ENCODE measurements at places on chromosomes 2 and 18.

DNA sequence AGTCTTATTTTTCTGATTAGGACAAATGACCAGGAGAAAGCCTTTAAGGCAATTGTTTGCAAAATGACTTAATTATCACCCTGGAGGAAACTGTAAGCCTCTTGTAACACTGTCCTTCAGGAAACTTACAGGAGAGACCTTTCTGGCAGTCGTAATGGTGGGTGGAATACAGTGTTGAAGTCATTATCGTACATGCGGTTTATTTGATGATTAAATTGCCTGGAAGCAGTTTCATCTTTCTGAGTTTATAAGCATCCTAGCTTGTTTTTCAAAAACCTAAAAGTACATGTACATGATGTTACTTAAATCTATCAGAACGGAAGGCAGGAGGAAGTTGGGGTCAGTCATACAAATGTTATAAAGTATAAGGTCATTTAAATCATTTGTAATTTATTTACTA, 86.2 kb upstream of the RAB27B start:
- no peak for DNase-seq
- no peaks in the 10 kb centered on the region for H3K36me3 ChIP-seq
- no peak overlapping the region for H3K27ac ChIP-seq
- no peaks in the 10 kb centered on the region for H3K27me3 ChIP-seq

- no peak overlapping the region for H3K4me3 ChIP-seq
- no peaks in the 10 kb centered on the region for H3K36me3 ChIP-seq
- DNase-seq = peak; percentile 72
- peak overlapping the region; percentile 83 for H3K27ac ChIP-seq
Measured at GRCh38 chr2:235541016-235541415, 47.2 kb downstream of the AGAP1 start.

- no peaks in the 10 kb centered on the region for H3K36me3 ChIP-seq
- no peaks in the 10 kb centered on the region for H3K4me1 ChIP-seq
- H3K27ac ChIP-seq = peak overlapping the region; percentile 92
- H3K27me3 ChIP-seq = peaks cover 26% of the 10 kb centered on the region
- peak overlapping the region; percentile 82 for H3K4me3 ChIP-seq
Measured at GRCh38 chr18:22166069-22166950, 3.1 kb upstream of the GATA6 start.

DNA sequence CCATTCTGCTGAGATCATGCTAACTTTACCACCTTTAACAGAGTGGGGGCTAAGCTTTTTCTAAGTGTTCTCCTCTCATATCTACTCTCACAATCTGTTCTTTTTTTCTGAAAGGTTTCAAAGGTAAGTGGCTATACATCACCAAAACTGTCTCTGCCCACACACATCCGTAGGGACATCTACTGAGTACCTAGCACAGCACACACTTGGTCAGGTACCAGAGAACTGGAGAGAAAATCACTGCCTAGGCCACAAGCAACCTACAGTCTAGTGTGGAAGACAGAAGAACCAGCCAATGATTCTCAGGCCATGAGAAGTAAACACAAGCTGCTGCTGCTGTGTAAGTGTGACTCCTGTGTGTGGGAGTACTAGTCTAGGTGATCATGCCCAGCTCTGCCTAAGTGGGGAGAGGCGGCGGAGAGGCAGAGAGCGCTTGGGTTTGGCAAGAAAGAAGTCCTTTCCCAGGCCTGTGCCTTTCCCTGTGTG, 176.1 kb upstream of the ZFP36L2 start:
- no peak for DNase-seq
- H3K4me3 ChIP-seq = no peak overlapping the region
- no peaks in the 10 kb centered on the region for H3K36me3 ChIP-seq
- H3K27ac ChIP-seq = no peak overlapping the region
- H3K4me1 ChIP-seq = no peaks in the 10 kb centered on the region

DNA sequence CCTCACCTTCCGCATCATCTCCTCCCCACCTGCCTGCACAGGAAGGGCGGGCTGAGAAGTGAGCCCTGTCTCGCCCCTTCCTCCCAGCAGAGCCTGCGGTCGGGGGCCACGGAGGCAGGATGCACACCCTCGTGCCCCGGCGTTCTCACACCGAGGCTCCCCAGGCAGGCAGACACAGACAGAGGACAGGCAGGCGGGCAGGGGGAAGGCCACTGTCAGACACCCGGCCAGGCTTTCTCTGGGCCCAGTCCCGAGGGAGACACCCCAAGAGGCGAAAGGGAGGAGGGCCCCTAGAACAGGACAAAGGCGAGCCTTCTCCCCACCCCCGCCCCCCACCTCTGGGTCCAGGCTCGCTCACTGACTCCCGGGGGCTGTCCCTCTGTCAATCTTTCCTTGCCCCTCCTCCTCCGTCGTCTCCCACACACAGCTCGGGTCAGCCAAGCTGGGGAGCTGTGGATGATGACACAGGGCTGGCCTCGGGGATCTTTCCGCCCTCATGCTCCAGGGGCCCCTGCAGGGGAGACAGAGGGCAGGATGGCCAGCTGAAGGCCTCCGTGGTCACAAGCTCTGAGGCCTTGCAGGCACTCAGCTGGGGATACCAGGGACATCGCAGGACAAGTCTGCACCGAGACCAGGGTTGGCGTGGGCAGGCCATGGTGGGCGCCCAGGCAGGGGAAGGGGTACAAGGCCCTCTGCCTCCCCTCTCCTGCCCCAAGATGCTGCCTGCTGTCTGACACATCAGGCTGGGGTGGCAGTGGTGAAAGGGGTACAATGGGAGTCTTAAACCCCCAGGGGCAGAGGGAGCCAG, 24.9 kb downstream of the BIN1 start:
- peak overlapping the region; percentile 12 for H3K4me3 ChIP-seq
- peaks cover 39% of the 10 kb centered on the region for H3K4me1 ChIP-seq
- no peaks in the 10 kb centered on the region for H3K27me3 ChIP-seq
- H3K36me3 ChIP-seq = no peaks in the 10 kb centered on the region

- H3K27ac ChIP-seq = no peak overlapping the region
- no peaks in the 10 kb centered on the region for H3K27me3 ChIP-seq
- no peaks in the 10 kb centered on the region for H3K36me3 ChIP-seq
- DNase-seq = no peak
- no peak overlapping the region for H3K4me3 ChIP-seq
- peaks cover 1% of the 10 kb centered on the region for H3K4me1 ChIP-seq
Measured at GRCh38 chr2:172230889-172231401, 128.2 kb upstream of the DLX2 start.

DNA sequence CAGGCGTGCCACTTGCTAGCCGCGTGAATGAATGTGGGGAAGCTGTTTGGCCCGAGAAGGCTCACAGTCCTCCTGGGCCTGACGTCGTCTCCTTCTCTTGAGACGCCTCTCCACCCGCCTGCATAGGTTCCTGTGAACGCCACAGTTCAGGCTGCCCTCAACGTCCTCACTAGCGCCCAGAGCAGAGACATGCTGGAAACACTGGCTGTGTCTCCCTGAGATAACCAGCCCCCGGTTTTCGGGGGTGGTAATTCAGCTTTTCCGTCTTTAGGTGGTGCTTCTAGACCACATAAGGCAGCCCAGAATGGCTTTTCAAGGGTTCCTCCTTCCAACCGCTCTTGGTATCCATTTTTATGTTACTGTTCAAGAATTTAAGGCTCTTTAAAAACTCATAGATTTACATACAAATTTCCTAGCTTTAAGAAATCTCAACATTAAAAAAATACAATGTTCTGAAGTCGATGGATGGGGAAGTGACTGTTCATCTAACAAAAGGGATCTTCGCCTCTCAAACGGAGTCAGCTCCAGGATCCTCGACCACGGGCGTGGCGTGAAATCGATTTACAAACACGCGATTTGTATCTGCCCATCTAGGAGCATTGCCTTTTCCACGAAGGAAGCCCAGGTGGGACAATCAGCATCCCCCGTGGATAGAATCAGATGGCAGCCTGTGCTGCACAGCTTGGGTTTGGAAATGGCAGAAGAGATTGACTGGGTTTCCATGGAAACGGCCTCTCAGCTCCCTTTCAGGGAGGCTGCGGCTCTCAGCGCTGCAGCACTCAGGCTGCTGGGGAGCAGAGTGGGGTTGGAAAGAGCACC, 110.6 kb upstream of the PXDN start:
- H3K4me3 ChIP-seq = no peak overlapping the region
- DNase-seq = no peak
- H3K27ac ChIP-seq = no peak overlapping the region
- no peaks in the 10 kb centered on the region for H3K27me3 ChIP-seq
- H3K36me3 ChIP-seq = no peaks in the 10 kb centered on the region

DNA sequence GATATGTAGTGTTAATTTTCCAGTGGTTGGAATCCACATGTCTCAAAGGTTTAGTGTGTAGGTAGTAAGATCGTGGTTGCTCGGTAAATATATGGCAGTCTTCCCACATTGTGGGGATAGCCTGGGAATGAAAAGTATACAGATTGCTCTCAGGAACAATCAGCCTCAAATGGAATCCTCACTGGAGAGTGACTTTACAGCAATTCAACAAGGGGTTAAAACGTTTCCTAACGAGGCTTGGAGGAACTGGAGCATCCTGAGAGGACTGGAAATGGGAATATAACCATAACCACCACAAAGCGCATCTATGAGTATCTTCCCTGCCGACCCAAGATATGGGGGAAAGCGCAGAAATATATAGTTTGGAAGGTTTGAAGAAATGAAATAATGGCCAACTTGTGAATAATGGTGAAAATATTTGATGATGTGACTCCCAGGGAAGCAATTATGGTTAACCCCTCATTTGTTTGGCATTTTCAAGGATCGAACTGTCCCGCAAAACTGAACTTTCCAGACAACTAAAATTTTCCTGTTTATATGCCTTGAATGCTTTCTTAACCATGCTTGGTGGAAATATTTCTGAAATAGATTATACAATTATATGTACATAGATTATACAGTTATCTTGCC, 100.7 kb upstream of the FOSL2 start:
- H3K27me3 ChIP-seq = no peaks in the 10 kb centered on the region
- DNase-seq = no peak
- no peak overlapping the region for H3K27ac ChIP-seq

DNA sequence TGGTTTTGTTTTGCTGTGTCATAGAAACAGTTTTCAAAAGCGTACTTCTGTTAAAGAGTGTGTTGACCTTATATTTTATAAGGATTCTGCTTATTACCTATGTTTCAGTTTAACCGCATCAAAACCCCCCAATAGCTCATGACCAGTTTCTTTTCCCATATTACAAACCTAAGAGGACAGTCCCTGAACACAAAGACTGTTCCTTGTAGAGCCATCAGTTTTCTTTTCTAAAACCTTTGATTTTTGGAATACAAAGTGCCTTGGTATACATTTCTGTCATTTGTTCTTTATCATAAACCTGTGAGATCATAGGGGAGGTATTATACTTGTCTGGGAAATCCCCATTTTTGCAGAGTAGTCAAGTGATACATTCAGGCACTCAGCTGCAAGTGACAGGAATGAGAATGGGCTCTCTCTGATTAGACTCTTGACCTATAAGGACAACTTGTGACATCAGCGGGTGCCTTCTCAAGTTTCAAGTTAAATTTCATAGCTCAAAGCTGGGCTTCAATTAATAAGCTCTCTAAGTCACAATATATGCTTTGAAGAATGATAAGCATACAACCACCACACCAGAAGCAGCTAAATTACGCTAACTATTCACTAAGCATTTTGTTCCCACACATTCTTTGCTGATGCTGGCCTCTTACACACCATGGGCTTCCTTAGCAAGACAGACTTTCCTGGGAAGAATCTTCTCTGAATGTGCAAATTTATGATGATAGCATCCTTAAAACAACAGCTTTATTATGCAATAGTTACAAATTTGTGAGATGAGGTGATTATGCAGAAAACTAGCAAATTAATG, 97.5 kb upstream of the CD302 start:
- no peak for DNase-seq
- H3K27ac ChIP-seq = no peak overlapping the region
- H3K36me3 ChIP-seq = no peaks in the 10 kb centered on the region
- H3K4me3 ChIP-seq = no peak overlapping the region
- H3K4me1 ChIP-seq = no peaks in the 10 kb centered on the region
- no peaks in the 10 kb centered on the region for H3K27me3 ChIP-seq

DNA sequence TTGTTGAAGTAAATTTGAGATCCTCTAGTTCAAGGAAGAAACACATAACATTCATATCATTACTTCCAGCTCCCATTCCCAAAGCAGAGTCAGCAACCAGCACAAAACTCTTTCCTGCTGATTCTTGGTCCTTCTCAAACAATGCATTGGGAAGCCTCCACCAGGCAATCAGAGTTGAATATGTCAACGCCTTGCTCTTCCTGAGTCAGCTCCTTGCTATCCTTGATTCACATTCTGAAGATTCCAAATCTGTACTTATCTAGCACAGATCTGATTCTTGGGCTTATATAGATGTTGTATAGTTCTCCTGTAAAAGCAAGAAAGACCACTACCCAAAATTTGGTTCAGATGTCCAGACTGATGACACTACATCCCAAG, 29.6 kb downstream of the CFAP210 start:
- no peak overlapping the region for H3K27ac ChIP-seq
- no peaks in the 10 kb centered on the region for H3K4me1 ChIP-seq
- no peaks in the 10 kb centered on the region for H3K27me3 ChIP-seq
- DNase-seq = no peak
- H3K4me3 ChIP-seq = no peak overlapping the region

GRCh38 chr2:44940049-44940494, 1.4 kb upstream of the SIX3 start:
- DNase-seq = no peak
- peaks cover 4% of the 10 kb centered on the region for H3K4me1 ChIP-seq
- H3K36me3 ChIP-seq = no peaks in the 10 kb centered on the region
- H3K4me3 ChIP-seq = no peak overlapping the region
- no peak overlapping the region for H3K27ac ChIP-seq
